ENCODE measurements at places on chromosomes 4 and X. TPM values are rescaled to one million over a fixed set of nuclear protein-coding genes. Genes with fewer than 3 reads are reported as not detected.

Gene MGARP
- 0.28 TPM for total RNA-seq

Gene RBMXL3
- total RNA-seq = not detected

Gene HPGD
- not detected for total RNA-seq

Gene WNK3
- not detected for total RNA-seq

Gene CT45A8
- total RNA-seq = not detected

Gene PF4V1
- total RNA-seq = not detected

Gene MAGEA9B
- total RNA-seq = not detected

Gene OPHN1
- not detected for total RNA-seq

Gene DMD
- total RNA-seq = 61.4 TPM

DNA sequence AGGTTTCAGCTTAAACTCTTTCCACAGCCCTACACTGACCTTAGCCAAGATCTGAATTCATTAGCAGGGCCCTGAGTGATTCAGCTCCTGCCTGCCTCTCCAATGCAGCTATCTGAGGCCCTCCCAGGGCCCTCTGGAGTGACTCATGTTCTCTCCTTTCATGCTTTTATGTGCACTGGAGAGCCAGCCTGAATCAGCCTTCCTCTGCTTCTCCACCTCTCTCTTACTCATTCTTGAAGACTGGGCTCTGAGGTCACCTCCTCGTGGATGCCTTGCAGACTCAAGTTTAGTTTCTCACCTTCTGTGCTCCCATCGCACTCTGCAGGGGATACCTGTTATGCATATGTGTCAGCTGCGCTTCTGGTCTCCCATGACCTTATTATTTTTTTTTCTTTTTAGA is 3.1 kb upstream of the OCIAD2 start:
- no peak for DNase-seq

GRCh38 chr4:128983771-128984485 is 109.4 kb downstream of the SCLT1 start:
- DNase-seq = no peak

DNA sequence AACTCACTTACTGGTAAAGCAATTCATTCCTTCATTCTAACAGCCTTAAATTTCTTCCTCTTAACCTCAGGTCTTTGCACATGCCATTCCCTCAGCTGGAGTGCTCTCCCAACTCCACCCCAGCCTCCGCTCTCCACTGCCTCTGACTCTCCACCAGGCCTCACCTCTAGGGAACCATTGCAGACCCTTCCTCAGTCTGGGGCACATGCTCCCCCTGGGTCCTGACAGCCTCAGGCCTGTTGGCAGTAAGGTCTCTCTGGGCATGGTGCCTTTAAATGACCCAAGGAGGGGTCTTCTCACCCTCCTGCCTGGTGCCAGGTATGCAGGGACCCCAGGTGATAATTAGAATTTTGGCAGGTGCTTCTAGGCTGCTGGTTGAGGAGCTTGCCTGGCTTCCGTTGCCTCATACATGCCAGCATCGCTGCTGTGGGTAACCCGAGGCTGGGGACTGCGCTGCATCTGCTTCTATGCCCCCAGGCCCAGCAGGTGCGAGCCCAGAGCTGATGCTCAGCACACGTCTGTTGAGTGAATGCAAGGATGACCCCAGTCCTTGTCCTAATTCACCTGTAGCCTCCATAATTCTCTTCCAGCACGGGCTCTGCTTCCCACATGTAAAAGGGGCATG is 27.5 kb upstream of the GPR78 start:
- no peak for DNase-seq

DNA sequence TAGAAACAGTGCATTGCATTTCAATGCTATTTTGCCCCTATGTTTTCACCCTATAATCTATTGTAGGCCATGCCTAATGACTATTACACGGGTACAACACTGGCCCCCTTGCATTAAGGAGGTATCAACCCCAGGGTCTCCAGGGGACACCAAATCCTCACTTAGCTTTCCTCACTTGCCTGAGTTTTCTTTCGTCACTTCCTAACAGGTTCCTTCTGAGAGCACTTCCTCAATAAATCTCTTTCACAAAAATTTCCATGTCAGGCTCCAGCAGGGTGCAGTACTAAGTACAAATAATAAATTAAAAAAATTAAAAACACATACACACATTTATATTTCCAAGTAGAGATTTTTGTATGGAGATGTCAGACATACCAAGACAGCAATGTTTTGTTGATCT is 165.0 kb downstream of the RBM46 start:
- DNase-seq = no peak

- no peak for DNase-seq
Observed at GRCh38 chr4:159787901-159788300, 685.0 kb downstream of the RAPGEF2 start.

DNA sequence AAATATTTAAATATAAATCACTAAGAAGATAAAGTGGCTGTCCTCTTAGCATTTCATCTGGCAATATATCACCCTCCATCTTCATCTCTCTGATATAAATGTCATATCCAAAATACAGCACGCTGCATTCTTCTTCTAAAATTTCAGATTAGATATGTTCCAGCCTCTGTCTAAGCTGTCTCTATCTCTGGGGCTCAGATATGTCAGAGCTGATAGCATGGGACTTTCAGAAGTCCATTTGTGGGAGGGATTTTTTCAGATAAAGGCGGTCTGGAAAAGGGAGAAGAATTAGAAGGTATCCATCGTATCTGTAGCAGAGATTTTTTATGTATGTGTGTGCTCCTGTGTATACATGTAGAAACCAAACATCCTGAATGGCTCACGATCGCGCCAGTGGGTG is 25.0 kb upstream of the CD38 start:
- no peak for DNase-seq

DNA sequence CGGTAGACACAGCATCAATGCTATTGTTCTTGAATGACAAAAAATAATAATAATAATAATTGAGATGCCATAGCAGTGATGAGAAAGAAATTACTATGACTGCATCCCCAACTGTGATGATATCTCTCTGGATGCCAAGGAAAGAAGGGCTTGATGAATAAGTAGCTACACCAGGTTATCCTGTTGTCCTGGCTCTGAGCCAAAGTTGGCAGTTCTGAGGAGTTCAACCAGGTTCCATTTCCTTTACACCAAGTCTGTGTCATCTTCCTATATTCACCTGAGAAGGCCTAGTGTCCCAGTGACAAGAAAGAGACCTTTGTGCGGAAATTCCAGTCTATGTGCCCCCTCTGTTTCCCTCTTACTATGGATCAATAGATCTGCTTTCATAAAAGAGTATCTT is 3.4 kb upstream of the MAML3 start:
- DNase-seq = no peak

GRCh38 chr4:185203486-185204237 is at the start of gene CFAP97:
Gene CFAP97, minus strand, starts transcription at chr4:185204000. Its CDS starts 12,804 bp downstream, at chr4:185191196.
- DNase-seq = peak; percentile 76

DNA sequence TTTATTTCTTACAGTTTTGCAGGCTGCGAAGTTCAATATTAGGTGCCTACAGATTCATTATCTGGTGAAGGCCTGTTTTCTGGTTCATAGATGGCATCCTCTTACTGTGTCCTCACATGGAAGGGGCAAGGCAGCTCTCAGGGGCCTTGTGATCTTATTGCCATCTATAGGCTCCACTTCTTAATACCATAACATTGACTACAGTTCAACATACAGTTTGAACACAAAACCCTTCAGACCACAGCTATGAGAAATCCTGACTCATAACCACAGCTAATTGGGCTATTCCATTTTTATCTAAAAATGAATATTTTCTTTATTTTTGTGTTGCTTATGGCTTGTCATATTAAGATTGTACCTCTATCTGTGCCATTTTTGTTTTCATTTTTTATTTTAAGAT is 72.3 kb downstream of the STAG2 start:
- no peak for DNase-seq

GRCh38 chr4:76179398-76180318 is 31.5 kb upstream of the NUP54 start:
- DNase-seq = peak; percentile 80

- DNase-seq = no peak
Observed at GRCh38 chr4:83250687-83251446, 33.7 kb downstream of the COQ2 start.

DNA sequence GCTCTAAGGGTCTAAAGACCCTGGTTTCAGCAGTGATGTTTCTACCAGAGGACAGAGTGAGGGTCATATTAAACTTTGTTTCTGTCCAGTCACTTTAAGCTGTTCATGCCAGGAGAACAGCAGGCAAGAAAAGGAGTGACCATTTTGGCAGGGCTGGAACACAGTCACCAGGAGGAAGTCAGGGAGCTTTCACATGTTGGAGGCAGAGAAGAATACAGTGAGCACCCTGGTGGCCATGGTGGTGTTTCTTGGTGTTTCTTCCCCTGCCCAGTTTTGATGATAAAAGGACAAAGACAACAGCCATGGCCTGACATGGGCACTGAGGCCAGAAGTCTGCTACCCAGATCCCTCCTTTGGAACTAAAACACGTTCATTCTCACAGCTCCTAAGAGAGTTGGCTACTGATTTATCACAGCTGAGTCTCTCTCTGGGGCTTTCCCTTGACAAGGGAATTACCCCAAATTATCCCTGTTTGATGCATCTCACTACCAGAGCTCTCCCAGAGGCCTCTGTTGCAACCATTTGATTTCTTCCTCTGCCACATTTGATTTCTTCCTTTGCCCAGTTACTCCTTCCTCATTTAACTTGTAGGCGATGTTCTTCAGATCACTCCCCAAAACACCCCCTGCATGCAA is 106.4 kb upstream of the NWD2 start:
- DNase-seq = no peak

- DNase-seq = peak; percentile 21
Observed at GRCh38 chr4:77235289-77235854, 78.4 kb downstream of the CCNG2 start.

- no peak for DNase-seq
Observed at GRCh38 chrX:114889481-114889880, 127.9 kb downstream of the IL13RA2 start.

GRCh38 chrX:38086451-38087215 is 80.3 kb downstream of the SYTL5 start:
- DNase-seq = no peak

DNA sequence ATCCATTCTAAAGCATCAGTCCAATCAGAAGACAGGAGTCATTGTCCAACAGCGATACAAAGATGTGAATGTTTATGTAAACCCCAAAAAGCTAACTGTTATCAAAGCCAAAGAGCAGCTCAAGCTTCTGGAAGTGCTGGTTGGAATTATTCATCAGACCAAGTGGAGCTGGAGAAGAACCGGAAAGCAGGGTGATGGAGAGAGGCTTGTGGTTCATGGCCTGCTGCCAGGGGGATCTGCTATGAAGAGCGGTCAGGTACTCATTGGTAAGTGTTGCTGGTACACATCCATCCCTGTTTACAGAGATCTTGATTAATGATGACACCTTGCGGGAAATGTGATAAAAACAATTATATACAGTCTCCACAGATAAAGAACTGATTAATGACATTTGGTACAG is 11.0 kb downstream of the INTU start:
- no peak for DNase-seq

DNA sequence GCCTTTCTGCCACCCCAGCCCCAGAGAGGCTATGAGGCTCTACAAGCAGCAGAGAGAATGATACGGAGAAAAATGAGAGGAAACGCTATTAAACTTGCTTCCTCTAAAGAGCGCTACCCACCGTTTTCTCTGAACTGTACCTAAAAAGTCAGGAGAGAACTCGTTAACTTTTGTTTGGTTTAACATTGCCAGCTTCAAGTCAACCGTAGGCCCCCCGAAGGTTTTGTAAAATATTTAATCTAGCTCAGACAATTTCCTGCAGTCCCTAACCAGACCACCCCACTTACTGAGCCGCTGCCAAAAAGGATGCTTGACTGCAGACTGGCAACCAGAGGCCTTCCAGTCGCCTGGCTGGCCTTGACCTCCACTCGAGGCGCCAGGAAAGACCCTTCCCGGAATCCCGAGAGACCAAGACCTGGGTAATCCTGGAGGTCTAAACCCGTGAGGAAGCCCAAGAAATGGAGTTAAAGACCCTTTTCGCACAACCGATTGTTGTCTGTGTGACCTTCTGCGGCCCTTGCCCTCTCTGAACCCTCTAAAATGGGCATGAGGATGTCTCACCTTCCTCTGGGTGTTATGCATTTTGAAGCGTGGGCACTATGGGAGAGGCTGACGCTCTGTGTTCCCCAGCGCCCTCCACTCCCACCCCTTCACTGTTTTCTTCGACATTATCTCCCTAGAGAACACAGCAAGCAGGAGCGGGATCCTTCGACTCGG is 86.3 kb downstream of the BCOR start:
- DNase-seq = no peak
